ENCODE measurements at places on chromosomes 7 and 10. TPM values are rescaled to one million over a fixed set of nuclear protein-coding genes. Genes with fewer than 3 reads are reported as not detected.

- peak; percentile 55 for DNase-seq
These were observed 46.8 kb downstream of the DOCK4 start for GRCh38 chr7:112159351-112159750.

DNA sequence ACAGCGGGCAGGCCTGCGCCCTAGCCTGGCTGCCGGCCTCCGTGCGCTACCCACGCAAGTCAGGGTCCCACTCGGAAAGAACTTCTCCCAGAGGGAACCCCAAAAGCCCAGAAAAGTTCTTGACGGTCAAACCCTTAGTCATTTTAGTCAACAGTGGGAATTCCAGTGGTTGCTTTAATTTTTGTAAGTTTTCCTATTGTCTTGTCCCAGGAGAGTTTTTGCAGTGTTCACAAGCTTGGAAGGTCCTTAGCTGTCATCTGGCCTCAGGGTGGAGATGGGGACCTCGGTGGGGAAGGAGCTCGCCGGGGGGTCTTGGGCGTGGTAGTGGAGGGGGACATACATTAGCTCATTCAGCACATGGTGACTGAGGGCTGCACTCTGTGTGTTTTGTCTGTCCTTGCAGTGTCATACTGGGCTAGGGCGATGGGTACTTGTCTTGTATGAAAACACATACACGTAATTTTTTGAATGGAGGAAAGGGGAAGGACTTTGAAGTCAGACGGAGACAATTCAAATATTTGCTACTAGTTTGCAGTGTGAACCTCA, 736 bp downstream of the MINDY4 start:
- no peak for DNase-seq

- DNase-seq, result no peak
These were observed 527.6 kb upstream of the ANKRD30A start for GRCh38 chr10:36597756-36598320.

DNA sequence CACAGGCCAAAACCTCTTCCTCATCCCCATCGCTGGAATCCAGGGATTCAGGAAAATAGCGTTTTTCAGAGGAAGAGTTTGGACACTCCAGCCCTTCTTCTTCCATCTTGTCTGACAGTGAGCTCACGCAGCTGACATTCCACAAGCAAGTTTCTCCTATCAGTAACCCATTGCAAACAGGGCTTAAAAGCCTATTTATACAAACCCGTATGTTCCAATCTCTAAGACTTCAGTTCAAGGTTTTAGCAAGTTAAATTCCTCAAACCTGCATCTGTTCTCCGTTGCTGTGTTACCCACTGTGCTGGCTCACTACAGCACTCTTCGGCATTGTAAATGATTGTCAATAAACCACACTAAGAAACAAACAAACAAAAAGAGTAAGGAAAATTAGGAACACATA, 373 bp downstream of the DHX32 start:
- no peak for DNase-seq

GRCh38 chr7:117008886-117009531, 55.7 kb downstream of the ST7 start:
- no peak for DNase-seq

GRCh38 chr7:2508327-2509215, 11.0 kb upstream of the LFNG start:
- DNase-seq, result peak; percentile 75

DNA sequence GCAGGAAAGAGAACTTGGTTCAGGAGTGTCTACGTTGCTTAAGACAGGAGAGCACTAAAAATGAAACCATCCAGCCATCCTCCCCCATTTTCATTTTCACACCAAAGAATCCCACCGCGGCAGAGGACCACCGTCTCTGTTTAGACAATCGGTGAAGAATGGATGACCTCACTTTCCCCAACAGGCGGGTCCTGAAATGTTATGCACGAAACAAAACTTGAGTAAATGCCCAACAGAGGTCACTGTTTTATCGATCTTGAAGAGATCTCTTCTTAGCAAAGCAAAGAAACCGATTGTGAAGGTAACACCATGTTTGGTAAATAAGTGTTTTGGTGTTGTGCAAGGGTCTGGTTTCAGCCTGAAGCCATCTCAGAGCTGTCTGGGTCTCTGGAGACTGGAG, 1.4 kb upstream of the IL6 start:
- DNase-seq, result no peak

DNA sequence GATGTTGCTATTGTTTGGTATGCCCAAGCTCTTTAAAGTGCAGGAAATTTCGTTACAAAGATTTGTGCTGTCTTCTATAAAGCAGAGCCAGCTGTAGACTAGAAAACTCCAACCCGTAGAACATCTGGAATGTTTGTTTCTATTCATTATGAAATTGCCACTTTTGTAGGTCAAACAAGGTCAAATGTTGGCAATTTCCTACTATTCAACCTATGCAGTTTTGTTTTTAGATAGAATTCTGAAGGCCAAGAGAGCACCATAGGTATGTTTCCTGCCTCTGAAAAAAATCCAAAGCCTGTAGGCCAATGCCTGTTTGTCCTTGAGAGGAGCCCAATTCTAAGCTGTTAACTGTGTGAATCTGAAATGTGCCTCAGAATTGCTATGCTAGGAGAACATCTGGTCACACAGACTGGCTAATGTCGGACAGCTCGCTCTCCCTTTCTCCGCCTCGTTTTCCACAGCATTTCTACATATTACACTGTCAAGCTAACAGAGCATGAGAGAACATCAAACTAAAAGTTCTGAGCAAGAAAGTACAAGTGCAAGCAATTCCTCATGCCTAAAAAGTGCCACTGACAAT, 267.2 kb upstream of the LRGUK start:
- no peak for DNase-seq

DNA sequence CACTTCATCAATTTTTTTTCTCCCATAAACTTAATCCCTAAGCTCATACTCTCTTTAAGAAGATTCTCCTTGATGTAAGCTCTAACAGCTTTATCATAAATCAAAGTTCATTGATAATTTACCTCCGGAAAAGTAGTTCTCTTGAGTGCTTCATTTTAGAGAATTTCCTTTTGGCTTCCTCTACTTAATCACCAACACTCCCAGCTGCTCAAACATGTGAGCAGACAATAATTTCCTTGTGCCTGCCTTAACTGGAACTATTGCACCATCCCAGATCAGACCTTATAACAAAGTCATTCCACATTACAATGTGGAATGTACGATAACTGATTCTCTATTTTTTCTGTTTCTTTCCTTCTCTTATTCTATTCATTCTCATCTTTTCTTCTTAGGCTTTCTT, 5.9 kb downstream of the FEZF1 start:
- DNase-seq, result no peak

The CXCL12 gene
- 0.21 TPM for polyA plus RNA-seq

The TSPAN13 gene
- polyA plus RNA-seq, result 0.09 TPM

The RPEL1 gene
- not detected for polyA plus RNA-seq

The STEAP4 gene
- polyA plus RNA-seq, result 17.1 TPM

The SNX8 gene
- polyA plus RNA-seq, result 41.9 TPM

The ATP5F1C gene
- 455 TPM for polyA plus RNA-seq

All from CD14-positive monocyte (primary cell).